ENCODE measurements at places on chromosomes 16 and 17.

DNA sequence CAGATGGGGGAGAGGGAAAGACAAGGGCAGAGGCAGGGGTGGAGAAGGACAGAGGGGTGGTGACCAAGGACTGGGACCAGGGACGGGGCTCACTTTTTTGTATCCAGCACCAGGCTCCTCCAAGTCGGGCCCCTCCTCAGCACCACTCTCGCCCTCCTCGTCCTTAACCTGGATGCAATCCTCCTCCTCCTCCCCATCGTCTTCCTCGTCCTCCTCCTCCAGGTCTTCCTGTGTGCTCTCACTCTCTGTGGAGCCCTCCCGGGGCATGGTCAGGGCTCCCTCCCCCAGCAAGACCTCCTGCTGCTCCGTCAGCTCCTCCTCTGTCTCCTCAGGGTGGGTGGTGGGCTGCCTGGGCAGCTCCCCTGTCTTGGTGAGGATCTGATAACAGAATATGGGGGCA, 16.8 kb downstream of the G6PC3 start:
- DNase-seq = no peak

- peak; percentile 81 for DNase-seq
These were observed at the start of gene TOM1L1 for GRCh38 chr17:54900457-54901229. Gene TOM1L1 (plus strand): TSS chr17:54900852. CDS start chr17:54900866, 14 bp downstream.

- no peak for DNase-seq
These were observed at the start of gene SLC13A5 for GRCh38 chr17:6713130-6713917. Gene SLC13A5 (minus strand): TSS chr17:6713369. CDS start chr17:6713333, 36 bp downstream.

DNA sequence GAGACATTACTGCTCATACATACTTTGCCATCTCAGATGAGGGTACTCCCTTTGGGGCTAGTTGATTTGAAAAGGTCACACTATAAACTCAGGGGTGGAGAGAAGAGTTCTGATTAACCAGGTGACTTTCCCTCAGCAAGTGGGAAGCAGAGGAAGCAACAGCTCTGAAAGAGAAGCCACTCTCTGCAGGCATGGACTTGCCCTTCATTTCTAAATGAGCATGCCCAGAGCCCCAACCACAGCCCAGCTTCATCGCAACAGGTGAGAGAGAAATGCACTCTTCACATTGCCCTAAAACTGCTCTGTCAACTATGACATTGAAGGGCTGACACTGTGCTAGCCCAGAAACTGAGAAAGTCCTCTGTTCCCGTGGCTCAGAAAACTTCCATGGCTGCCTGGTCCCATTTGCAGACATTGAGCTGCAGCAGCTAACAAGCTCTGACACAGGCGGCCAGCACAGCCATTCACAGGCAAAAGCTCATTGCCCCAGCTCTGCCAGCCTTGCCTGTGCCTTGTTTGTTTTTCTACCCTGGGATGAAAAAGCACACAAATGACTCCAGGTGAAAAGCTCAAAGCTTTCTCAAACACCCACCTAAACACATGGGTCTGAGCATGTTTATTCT, 419.8 kb upstream of the DYNLRB2 start:
- no peak for DNase-seq

GRCh38 chr17:77359236-77359635, 218.5 kb downstream of the SEC14L1 start:
- DNase-seq = no peak

DNA sequence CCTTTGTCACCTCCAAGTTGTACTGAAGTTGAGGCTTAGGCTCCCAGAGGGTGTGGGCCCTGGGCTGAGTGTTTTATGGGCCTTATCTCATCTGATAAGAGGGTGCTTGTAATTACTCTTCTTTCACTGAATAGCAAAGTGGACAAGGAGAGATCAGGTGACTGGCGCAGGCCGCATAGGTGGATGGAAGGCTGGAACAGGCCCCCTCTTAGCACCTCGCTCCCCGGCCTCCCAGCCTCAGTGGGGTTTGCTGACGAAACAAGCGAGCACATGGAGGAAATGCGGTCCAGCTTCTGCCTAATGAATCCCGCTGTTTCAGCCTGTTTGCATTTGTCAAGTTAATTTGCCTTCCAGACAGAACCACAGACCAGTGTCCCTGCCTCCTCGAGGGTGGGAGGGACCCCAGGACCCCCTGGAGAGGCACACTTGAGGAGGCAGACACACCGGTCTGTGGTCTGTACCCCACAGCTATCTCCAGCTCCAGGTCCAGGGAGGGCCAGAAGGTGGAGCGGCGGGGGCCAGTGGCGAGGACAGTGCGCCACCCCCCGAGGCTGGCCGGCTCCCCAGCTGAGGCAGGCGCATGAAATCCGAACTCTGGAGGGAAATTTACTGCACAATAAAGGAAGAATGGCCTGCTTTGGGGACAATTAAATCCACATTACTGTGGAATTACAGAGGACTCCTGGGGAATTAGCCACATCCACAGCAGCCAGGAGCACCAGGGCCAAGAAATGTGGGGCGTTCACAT, 123.4 kb downstream of the NTN1 start:
- no peak for DNase-seq

GRCh38 chr17:4554441-4554996, 665 bp downstream of the MYBBP1A start:
- DNase-seq = no peak

DNA sequence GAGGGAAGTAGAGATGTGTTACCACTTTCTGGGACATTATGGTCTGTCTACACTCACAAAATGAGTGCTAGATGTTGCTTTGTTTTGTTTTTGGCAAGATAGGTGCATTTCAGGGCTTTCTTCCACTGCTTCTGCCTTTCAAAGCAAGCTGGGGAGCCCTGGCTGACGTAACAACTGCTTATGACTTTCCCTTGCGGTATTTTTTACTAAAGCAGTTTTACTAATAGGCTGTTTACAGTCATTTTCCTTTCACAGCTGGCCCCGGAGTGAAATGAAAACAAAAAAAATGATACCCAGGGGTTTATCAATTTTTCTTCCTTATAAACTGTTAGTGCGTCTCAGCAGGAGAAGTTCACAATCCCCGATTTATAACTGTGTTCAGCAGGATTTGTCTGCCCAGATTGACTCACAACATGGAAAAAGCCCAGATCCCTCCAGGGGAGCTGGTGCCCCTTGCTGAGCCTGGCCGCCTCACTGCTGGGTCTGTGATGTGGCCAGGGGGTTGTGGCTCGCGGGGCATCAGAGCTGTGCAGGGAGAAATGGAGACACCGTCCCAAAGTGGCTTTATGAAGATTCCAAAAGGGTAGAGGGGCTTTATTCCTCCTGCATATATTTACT, 184.4 kb upstream of the HS3ST3A1 start:
- DNase-seq = no peak

DNA sequence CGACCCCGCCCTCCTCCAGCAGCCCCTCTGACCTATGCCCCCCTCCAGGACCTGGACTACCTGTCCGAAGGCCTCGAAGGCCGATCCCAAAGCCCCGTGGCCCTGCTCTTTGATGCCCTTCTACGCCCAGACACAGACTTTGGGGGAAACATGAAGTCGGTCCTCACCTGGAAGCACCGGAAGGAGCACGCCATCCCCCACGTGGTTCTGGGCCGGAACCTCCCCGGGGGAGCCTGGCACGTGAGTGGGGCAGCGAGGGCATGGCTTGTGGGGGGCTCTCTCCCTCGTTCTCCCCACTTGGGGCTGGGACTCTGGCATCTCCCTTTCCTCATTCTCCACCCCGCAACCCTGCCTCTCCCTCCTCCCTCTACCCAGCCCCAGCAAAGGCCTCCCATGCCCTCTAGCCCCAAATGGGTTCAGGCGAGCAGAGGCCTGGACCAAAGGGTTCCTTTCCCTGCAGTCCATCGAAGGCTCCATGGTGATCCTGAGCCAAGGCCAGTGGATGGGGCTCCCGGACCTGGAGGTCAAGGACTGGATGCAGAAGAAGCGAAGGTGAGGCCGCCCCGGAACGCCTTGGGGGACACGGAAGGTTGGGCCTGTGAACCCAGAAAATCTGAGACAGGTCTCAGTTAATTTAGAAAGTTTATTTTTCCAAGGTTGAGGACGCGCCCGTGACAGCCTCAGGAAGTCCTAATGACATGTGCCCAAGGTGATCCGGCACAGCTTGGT, 7.4 kb upstream of the NECAB2 start:
- DNase-seq = no peak

GRCh38 chr17:78583091-78583490, 5.9 kb upstream of the DNAH17 start:
- no peak for DNase-seq

GRCh38 chr16:13780406-13781168, 139.4 kb upstream of the ERCC4 start:
- no peak for DNase-seq

DNA sequence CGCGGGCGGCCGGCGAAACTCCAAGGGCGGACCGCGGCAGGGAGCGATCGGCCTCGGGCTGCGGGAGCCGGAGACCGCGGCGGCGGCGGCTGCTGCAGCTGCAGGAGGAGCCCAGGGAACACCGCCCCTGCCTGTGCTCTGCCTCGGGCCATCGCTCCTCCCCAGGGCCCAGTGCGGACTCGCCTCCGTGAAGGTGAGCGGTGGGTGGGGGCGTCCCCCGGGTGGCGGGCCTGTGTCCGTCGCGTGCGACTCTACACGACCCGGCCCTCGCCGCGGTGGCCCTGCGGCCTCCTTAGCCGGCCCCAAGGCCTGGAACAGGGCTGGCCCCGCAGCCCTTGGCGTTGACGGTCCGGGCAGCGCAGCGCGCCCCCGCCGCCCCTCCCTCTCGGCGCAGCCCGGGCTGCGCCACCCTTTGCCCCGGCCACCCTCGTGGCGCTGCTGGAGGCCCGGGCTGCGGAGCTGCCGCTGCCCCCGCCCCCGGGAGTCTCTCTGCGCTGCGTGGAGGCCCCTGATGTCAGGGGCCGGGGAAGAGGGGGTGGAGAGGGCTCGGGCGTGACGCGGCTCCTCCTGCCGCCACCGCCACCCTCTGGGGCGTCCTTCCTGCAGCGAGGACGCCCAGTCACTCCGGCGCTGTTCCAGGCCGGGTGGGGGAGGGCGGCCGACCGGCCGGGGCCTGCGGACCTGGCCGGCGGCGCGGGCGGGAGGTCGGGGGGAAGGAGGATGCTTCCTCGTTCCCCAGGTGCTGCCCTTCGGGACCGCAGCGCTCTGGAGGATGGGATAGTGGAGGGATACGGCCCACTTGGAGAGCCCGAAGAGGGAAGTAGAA, 485 bp downstream of the DYNLL2 start:
- no peak for DNase-seq

- no peak for DNase-seq
These were observed 4.5 kb downstream of the TMEM114 start for GRCh38 chr16:8585857-8586256.

- DNase-seq = no peak
These were observed 63.3 kb downstream of the TMEM235 start for GRCh38 chr17:78294776-78295175.

DNA sequence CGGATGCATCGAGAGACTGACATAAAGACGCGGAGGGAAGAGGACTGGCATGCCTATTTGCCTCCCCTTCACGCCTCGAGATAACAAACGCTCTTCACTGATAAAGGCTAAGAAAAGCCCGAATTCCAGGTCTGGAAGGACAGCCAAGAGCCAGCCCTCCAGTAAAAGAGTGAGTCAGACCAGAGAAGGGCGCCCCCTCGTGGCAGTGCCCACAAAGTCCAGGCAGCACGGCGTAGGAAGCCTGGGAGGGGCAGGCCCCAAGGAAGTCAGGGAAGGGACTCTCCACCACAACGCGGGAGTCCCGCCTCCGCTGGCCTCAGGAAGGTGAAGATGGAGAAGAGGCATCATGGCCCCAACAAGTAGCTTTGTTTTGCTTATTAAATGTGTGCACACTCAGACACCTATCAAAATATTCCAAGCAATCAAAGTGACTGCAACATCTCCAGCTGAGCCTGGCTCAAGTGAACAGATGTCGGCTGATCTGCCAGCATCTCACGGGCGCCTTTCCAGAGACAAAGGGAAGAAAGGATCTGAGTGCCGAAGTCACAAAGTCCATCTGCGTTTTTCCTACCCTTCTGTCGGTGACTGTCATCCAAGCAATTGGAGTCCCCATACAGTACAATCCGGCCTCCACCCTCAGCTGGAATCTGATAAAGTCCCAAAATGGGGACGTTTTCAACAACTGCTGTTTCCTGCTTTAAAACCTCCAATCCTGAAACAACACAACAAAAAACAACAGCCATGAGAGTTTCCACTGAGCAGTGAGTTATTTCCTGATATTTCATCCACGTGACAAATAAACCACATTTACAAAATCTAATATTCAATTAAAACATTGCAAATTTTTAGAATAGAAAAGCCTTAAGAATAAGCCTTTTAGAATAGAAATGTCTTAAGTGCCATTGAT, 20.4 kb upstream of the SLC38A8 start:
- peak; percentile 61 for DNase-seq

- no peak for DNase-seq
These were observed 631 bp downstream of the CDH3 start for GRCh38 chr16:68645494-68646388.

GRCh38 chr17:57697891-57698711, 47.0 kb downstream of the CCDC182 start:
- no peak for DNase-seq
